ENCODE measurements at places on chromosomes 6 and 20.
A peak's percentile ranks its signal among the peaks of the same experiment; 100 is the strongest.

DNA sequence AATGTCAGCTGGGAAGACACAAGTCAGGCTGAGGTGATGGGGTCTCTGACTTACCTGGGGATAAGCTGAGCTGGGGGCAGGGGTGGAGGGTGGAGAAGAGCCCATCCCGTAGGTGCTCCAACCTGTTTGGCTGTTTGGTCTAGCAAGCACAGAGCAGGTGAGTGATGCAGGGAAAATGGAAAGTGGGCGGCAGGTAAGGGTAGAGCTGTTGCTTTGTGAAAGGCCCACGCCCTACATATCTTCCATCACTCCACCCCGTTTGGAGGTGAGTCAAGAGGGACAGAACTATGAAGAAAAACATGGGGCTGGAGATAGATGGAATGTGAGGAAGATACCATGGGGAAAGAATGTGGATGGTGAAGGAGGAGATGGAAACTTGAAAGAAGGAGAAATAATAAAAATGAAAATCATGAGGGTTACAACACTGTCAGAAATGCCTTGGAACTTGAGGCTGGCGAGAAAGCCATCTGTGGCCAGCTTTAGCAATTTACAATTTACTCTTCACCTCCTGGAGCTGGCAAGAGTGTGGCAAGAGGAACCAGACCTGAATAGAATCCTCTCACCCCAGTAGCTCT lies 1.3 kb downstream of the LY6G6C start:
- no peak for DNase-seq

- DNase-seq: no peak
Observed at GRCh38 chr20:4153251-4153650, 137.9 kb upstream of the RNF24 start.

- no peak for DNase-seq
Observed at GRCh38 chr6:83536034-83536646, 23.8 kb downstream of the PRSS35 start.

GRCh38 chr6:63663956-63664281 lies 28.3 kb downstream of the PHF3 start:
- no peak for DNase-seq

DNA sequence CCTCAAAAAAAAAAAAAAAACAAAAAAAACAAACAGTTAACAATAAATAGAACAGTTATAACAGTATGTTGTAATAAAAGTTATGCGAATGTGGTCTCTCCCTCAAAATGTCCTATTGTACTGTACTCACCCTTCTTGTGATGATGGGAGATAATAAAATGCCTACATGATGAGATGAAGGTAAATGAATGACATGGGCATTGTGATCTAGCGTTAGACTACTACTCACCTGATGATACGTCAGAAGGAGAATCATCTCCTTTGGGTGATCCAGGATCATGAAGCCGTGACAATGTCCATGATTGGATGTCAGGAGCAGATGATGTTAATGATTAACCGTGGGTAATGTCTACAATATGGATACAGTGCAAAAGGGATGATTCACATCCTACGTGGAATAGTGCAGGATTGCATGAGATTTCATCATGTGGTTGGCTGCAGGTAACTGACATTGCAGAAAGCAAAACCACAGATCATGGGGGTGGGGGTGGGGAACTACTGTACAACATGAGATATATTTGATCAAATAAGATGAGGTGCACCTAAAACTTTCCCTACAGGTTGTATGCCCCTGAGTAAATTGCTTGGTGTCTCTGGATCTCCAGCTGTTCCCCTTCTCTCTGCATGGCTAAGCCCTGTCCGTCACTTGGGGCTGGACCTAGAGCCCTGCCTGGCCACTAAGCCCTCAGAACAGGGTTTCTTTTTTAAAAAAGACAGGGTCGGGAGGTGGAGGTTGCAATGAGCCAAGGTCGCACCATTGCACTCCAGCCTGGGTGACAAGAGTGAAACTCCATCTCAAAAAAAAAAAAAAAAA lies 6.2 kb upstream of the RBCK1 start:
- DNase-seq: no peak

GRCh38 chr6:138529478-138529877 lies 30.2 kb upstream of the NHSL1 start:
- no peak for DNase-seq

DNA sequence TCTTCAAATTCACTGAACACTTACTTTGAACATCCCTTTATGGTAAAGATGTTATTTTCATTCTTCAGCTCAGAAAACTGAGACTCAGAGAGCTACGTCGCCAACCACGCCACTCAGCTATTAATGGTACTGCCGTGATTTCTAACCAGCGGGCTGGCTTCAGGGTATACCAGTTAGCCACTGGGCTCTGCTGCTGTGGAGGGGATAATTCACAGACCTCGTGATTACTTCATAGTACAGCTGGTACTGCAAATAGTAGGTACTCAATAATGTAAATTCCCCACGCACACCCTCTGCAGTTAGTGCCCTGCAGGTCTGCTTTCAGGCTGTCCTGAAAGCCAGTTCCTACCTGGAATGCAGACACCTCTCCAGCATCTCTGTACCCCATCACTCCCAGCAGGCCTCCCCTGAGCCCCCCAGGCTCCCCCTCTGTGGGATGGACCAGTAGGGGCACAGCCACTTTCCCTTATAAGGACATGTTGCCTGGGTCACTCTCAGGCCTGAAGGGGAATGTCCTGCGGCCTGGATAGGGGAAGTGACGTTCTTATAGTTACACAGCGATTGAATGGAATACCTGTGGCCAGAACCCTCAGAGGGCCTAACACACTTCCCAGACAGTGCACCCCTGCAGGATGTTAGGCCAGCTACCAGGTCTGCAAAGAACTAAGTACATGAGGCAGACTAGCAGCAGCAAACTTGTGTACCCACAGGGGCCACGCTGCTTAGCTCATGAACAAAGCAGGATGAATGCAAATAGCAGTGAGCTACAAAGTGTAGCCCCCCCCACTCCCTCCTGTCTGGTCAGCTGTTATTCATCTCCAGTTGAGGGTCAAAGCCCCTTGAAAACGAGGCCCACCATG lies 1.3 kb upstream of the OCSTAMP start:
- no peak for DNase-seq

DNA sequence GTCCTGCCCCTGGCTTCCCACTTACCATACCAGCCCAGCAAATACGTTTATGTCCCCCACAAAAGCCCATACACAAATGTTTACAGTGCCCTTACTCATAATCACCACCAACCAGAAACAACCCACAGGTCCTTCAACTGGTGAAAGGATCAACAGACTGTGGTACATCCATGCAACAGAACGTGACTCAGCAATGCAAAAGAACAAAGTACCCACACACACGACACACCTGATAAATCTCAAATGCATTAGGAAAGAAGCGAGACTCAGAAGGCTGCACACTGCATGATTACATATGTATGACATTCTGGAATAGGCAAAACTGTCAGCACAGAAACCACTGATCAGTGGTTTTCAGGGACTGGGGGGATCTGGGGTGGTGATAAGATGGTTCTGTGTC lies 20.5 kb downstream of the NCR2 start:
- DNase-seq: no peak

DNA sequence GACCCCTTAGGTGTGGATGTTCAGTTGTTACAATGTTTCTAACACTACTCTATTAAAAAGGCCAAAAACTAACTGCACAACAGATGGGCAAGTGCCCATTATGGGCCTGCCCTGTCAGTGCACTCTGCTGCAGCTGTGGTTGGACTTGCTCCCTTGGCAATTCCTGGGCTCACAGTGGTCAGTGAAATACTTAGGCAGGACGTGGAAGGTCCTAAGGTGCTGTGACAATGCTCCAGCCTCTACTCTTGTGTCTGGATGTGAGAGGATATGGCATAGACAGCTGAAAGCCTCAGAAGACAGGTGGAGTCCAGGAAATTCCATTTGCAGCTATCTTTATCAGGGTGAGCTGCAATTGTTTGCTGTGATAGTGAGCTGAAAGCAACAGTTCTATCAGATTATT lies 136.5 kb upstream of the OLIG3 start:
- no peak for DNase-seq

DNA sequence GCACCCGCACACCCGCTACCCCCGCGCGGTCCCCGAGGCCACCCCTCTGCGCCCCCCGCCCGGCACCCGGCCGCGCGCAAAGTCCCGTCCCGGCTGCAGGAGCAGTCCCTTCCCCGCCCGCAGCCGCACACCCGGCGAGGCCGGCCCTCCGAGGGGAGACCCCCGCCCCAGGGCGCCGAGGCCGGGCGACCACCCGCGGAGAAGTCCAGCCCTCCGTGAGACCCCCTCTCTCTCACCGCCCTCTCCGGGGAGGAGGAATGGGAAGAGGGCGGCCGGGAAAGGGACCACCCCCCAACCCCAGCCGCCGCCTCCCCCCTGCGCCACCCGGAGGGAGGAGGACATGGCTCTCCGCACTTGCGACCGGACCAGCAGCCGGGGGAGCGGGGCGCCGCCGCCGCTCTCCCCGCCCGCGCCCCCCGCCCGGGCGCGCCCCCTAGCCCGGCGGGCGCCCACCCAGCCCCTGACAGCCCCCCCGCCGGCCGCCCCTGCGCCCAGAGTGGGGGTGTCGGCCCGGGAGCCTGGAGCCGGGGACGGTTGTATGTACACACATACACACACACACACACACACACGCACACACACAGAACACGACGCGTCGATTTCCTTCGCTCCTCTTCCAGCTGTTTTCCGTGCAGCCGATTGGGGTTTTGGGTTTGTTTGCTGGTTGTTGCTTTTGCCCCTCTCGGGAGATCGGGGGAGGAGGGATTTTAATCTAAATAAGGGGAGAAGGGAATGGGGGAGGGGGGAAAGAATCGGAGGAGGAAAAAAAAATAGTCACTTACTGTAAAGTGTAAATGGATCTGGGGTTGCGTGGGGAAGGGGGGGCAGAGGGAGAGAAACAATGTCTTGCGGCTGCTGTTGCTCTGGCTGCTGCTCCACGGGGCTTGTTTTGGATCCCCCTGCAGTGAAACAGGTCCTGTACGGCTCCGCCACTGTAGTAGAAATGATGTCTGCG lies at the start of gene ATXN1:
Gene ATXN1, minus strand, starts transcription at position 945 of the 955 bp plus-strand sequence.
- no peak for DNase-seq

GRCh38 chr6:139497345-139497961 lies 123.0 kb upstream of the CITED2 start:
- no peak for DNase-seq

DNA sequence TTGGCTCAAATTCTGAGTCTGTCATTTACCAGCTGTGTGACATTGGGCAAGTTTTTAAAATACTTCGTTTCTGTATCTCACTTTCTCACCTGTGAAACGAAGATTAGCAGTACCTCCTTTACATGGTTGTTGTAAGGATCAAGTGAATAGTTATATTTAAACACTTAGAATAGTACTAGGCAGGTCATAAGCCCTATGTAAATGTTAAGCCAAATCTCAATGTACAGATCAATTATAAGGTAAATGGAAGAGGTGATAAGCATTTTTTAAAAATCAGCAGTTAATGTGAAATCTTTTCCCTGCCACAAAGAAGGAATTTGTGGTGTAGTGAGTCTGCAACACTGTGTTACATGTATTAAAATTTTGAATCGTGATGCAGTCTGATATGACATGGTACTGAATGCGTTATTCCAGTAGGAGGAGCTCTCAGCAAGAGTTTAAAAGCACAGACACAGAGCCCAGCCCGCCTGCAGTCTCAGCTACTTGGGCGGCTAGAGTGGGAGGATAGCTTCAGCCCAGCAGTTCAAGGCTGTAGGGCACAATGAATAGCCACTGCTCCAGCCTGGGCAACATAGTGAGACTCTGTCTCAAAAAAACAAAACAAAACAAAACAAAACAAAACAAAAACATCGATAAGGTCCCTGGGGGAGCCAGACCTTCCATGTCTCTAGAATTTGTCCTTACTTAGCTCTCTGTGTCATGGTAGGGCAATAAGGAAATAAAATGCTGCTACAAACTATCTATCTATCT lies 46.0 kb downstream of the GTF2H5 start:
- DNase-seq: peak; percentile 42

- DNase-seq: no peak
Observed at GRCh38 chr6:107976155-107976783, 18.3 kb upstream of the SEC63 start.

- no peak for DNase-seq
Observed at GRCh38 chr6:2497922-2498623, 252.6 kb downstream of the MYLK4 start.

DNA sequence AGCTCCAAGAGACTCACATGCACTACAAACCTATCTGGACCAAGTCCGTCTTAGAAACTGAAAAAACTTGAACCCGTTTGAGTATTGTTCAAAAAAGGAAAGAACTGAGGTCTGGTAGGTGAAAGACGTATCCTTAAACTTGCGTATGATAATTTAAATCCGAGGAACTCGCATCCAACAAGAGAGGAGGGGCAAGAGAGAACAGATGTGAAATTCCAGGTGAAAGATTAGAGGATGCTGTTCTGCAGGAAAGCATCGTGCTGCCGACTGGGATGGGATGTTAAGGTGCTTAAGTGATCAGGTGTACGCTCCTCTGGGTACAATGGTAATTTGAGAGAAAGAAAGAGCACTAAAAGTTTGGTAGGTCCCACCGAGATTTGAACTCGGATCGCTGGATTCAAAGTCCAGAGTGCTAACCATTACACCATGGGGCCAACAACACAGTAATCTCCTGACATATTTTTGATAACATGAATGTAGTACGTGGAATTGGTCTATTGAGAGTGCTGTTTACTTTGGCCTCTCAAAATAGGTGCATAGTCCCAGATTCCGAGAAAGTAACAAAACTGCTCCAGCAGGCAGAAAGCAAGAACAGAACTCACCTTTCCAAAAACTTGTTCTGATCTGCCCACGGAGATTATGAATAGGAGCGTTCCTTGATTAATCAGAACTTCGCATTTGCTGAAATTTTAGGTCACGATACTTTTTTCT lies 53.5 kb upstream of the BTN3A2 start:
- DNase-seq: no peak

DNA sequence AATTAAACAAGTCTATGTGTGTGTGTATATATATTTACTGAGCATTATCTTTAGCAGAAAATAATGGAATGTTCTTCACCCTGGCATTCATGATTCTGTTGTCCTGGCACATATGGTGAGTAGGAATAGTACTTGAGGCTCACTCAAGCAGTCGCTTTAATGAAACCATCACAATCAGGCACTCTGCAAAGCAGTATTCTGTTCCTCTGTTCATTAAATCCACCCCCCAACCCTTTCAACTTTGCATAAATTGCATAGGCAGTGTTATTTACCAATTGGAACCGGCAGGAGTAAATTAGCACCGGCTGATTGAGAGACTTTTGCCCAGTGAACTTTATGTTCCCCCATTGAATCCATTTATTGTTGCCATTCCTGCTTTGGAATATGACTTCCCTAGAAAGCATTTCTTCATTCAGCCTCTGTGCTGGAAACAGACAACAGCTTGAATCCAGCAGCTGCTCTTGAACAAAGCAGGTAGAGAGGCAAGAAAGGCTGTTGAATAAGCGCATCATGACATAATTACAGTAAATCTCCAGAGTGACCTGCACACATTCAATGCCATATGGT lies 268.0 kb upstream of the RNF217 start:
- no peak for DNase-seq

DNA sequence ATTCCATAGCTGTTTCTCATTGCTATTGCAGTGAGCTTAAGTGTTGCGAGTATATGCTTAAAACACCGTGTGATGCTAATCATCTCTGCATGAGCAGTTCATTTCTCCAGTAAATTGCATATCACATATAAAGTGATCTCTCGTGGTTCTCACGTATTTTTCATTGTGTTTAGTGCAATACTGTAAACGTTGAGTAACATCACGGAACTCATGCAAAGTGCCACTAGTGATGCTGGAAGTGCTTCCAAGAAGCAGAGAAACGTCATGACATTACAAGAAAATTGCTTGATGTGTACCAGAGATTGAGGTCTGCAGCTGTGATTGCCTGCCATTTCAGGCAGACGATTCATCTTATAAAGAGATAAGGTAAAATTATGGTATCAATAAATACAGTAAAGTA lies 830.4 kb downstream of the GRIK2 start:
- no peak for DNase-seq
